CD4-positive, alpha-beta T cell treated with Interleukin-1 beta for 1 hour (primary cell): ENCODE measurements at places on chromosomes 3 and 15.

GRCh38 chr3:150110097-150110496, 139.4 kb upstream of the PFN2 start:
- no peak for DNase-seq

DNA sequence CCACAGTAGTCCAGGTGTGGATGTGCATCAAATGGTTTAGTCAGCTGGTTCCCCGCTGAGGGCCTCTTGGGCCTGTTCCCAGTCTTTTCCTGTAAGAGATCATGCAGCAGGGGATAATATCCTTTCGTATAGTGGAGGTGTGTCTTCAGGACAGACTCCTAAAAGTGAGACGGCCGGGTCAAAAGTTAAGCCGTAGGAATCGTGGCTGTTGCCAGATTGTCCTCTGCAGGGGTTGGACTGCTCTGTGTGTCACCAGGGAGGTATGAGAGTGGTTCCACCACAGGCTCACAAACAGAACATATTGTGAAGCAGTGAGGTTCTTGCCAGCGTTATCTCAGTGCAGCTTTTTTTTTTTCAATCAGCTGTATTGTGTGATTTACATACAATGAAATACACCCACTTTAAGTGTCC, 95.0 kb downstream of the VGLL4 start:
- DNase-seq, result no peak

- peak; percentile 68 for DNase-seq
Measured at GRCh38 chr3:197750396-197750831, 731 bp downstream of the FYTTD1 start.

GRCh38 chr15:78072080-78072892, 5.2 kb downstream of the TBC1D2B start:
- no peak for DNase-seq

DNA sequence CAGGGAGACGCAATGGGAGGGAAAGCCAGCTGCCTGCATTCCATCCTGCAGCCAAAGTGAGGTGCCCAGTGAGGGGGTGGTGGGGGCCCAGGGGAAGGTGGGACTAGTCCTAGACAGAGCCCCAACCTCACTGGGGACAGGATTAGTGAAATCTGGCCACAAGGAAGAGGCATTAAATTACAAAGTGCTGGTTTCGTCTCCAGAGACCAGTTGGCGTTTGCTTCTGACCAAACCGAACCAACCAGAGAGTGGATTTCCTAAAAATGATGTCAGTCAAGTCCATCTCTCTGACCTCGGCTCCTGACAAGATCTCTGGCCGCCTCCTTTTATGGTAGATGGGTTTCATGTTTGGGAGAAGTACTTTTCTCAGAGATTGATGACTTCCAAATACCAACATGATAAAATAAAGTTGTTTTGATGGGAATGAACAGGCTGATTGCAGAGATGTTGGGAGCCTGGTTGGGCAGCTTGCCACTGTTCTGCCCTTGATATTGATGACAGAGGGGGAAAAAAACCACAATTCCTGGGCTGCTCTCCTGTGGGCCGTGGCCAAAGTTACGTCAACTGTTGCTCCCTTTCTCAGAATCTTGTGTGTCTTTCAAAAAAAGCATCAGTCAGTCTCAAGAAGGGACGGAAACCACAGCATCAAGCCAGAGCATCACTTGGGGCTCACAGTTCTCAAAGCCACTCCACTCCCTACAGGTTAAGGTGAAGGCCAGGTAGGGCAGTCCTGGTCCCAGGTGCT, 24.6 kb downstream of the ITGA11 start:
- no peak for DNase-seq

GRCh38 chr15:72229076-72229946, 1.7 kb downstream of the PKM start:
- peak; percentile 60 for DNase-seq

DNA sequence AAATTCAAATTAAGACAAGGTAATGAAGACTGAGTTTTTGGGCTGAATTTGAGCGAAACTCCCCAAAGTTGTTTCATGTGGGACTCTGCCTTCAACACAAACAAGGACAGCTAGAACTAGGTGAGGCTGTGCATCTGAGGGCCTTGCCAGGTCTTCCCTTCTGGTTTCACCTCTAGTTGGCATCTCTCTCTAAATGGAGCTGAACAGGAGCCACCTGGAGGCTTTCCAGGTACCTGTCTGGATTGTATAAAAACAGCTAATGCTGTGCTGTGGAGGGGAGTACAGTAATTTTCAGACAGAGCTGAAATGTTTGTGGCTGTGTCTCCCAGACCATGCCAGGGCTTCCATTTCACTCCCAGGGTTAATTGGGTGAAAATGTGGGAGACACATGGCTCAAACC, 27.1 kb downstream of the TRIM71 start:
- no peak for DNase-seq

GRCh38 chr3:180116658-180117057, 79.9 kb upstream of the PEX5L start:
- DNase-seq, result no peak

GRCh38 chr3:89278302-89279025, 171.0 kb downstream of the EPHA3 start:
- no peak for DNase-seq

DNA sequence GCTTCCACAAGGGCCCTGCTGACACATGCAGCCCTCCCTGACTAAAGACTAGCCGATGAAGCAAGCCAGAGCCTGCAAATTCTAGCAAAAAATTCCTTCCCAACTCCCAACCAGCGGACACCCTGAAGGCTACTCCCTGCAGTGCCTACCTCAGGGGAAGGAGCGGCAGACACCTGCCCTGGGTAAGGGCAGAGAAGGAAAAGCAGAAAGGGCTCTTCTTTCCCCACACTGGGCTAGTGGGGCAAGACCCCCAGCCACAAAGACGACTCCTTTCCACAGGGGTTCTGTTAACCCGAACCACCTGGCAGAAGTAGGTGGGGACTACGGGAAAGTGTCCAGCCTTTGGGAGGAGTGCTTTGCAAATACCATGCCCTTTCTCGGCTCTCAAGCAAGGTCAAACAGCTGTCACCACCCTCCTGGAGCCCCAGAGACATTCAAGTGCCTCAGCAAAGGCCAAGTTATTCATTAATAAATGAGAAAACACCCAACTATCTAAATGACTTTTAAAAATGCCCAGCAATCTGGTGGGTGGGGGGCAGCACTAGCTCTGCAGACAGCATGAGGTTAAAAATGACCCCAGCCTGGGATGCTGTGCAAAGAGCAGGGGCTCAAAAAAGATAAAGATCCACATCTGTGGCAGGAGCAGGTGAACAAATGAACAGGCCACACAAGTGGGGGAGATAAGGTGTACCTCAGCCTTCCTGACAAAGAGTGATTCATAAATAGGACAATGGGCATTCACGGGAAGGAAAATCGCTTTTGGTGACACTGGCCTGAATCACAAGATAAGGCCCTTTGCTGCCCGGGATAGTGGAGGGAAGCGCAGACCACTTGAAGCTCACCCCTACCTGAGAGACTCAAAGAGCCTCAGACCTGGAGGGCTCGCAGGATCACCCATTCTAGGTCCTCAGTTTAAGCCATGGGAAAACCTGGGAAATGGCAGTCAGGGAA, 33.0 kb downstream of the CCDC12 start:
- no peak for DNase-seq

DNA sequence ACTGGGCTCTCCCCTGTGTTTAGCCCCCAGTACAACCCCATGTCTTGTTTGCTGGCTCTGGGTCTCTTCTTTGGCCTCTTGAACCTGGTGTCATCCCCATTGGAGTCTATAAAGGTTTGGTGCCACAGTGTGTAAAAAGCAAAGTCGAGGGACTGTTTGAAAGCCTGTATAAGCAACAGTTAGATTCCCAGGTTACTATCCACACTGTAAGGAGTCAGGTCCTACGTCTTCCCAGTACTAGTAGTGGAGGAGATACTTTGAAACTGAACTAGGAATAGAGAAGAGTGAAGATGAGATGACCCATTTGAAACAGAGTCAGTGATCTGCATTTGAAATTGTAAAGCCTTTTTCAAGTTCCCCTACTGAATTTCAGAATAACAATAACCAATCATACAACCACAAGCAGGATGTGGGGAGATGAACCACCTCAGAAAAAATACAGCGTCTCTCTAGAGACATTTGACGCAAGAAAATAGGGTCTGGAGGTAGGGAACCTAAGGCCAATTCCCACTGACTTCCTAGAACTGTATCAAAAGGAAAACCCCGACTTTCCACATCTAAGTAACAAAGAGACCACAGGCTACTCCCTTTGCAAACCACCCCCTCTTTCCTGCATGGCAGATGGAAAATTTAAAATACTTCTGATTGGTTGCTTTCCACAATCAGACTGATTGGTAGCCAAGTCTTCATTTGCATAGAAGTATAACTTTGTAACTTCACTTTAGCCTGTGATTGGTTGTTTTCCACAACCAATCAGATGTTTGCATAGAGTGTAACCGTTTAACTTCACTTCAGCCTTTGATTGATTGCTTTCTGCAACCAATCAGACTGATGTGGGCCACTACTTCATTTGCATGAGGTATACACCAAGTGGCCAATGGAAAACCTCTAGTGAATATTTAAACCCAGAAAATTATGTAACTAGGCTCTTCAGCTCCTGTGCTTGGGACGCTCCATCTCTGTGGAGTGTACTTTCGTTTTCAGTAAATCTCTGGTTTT, 49.9 kb upstream of the NEDD4 start:
- peak; percentile 78 for DNase-seq

- no peak for DNase-seq
Measured at GRCh38 chr3:106302451-106303221, 433.8 kb upstream of the CBLB start.

DNA sequence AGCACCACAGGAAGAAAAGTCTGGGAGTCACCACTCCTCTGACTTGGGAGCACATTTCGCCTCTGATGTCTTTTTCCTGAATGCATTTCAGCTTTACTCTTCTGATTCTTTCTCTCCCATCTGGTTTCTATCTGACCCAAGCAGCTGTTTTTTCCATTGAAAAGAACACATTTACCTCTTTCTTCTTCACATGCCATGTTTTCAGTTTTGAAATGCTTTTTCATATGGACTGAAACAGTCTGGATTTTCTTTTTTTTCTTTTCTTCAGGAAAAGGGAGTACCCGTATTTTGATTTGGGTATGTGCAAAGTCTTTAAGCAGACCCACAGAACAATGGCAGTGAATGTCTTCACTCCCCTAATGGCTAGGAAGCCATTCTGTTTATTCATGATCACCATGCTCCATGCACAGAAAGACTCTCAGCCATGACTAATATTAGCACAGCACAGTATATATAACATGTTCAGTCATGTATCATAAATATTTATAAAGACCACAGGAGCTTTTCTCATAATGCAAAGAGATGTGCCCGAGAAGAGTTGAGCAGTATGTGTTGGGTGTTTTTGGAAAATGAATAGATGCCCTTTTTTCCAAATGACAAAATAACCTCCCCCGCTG, 82.7 kb upstream of the LRIG1 start:
- no peak for DNase-seq

DNA sequence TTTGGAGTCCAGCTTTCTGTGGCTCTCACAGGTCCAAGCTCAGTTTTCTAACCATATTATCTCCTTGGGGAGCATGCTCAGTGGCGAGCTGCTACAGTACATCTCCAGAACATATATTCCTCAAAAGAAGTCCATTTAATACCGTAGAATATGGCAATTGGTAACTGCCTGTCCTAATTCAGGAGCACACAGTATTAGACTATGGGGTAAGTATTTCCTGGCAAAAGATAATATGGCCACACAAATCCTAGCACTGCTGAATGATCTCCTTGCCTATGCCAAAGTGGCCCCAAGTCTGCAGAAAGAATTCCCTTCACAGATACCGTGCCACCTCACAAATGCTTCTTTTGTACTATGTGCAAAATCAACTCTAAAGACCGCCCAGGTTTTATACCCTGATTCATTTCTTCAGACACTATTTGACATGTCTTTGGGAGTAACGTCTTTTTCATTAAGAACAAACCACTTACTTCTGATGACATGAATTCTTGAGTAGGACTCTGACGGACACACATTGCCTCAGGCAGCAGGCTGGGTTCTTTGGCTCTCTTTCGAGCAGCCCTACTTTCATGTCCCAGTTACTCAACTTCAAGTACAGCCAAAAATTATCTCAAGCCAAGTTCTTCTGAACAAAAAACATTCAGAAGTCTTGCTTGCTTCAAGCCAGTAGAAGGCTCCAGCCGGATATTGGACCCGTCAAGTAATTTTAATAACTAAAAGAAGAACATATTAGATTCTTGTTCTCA, 368.3 kb upstream of the DCBLD2 start:
- DNase-seq, result no peak

- no peak for DNase-seq
Measured at GRCh38 chr3:82002986-82003642, 241.7 kb upstream of the GBE1 start.

DNA sequence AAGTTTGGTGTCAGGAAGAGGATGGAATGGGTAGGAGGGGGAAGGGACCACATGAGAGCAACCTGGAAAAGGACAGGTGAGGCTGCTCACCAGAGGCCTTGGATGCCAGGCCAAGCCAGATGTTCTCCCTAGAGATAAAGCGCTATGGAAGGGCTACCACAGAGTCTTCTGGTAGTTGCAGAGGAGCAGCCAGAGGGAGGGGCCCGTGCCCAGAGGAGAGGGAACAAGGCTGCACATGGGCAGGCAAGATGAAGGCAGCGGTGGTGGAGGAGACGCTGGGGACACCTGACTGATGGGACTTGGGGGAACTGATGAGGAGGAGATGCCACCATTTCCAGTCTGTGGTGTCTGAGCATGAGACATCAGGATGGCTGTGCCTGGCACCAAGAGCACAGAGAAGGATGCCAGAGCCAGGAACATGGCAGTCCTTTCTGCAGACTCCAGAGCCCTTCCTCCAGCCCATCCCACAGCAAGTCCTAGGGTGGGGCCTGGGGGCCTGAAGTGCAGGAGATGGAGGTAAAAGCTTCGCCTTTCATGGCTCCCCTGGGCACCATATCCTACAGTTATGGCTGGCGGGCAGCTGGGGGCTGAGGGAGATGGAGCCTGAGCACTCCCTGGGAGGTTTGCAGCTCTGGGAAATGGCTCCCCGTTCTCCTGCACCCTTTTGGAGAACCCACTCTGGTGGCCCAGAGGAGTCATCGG, 103.0 kb downstream of the ETFA start:
- DNase-seq, result no peak

- DNase-seq, result no peak
Measured at GRCh38 chr3:156711113-156711512, 36.7 kb downstream of the TIPARP start.

DNA sequence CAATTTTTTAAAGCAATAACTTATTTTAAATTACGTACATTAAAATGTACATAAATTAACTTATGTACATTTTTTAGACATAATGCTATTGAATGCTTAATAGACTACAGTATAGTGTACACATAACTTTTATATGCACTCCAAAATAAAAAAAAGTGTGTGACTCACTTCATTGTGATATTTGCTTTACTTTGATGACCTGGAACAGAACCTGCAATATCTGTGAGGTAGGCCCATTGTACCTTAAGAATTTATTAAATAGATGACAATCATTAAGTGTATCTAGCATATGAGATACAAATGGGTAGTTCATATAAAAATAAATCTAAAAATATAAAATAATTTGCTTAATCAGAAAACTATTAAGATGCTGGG, 276.7 kb downstream of the NFKBIZ start:
- no peak for DNase-seq
